ENCODE measurements at places on chromosomes 7 and 10. TPM values are rescaled to one million over a fixed set of nuclear protein-coding genes. Genes with fewer than 3 reads are reported as not detected.

DNA sequence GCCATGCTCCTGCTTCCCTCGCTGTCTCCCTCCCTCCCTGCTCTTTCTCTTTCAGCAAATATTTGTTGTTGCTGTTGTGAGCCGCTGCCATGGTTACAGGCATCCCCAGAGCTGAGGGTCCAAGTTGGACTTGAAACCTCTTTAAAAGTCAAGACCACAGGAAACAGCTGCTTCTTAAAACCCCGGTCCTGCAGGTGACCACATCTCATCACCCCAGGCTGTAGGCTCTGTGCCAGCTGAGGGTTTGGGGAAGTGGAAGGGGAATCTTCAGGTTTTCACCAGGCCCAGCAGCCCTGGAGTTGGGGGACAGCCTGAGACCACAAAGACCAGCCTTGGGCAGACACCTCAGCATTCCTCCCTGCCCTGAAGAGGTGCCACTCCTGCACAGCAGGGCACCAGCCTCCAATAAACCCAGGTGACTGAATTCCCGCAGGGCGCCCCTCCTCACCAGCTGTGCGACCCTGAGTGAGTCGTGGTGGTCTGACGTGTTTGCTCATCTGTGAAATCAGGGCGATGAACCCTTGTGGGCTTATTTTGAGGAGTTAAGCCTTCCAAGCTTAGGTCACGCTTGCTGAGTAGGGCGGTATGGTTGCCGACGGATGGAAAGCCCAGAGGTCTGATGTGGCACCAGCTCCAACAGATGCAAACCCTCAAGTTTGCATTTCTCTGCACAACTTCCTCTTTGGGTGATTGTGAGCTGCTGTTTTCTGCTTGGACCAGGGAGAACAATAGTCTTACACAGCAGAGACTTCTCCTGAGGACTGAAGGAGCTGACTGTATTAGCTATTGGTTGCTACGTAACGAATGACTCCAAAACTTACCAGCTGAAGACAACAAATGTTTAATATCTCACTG, 24.8 kb downstream of the NPTX2 start:
- no peak for DNase-seq

GRCh38 chr10:35194906-35195305, 68.3 kb downstream of the CREM start:
- no peak for DNase-seq

GRCh38 chr10:93299195-93299594, 182.9 kb downstream of the MYOF start:
- no peak for DNase-seq

DNA sequence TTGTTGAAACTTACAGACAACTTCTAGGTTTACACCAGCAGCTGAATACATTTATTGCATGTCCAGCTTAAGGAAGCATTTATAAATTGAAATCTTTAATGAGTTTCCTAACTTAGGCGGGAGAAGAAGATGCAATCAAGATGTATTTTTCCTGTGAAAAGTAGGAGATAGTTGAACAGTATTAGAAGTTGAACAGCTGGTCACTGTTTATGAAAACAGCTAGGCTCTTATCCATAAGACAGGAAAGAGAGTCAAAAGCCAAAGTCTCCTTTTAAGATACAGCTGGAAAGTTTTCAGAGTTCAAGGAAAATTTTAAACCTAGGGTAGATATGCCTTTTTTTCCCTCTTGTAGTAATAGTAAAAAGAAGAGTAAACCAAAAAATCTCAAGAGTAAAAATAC, 236.1 kb upstream of the FERD3L start:
- DNase-seq: no peak

- DNase-seq: no peak
Observed at GRCh38 chr7:5215313-5215712, 25.3 kb downstream of the WIPI2 start.

DNA sequence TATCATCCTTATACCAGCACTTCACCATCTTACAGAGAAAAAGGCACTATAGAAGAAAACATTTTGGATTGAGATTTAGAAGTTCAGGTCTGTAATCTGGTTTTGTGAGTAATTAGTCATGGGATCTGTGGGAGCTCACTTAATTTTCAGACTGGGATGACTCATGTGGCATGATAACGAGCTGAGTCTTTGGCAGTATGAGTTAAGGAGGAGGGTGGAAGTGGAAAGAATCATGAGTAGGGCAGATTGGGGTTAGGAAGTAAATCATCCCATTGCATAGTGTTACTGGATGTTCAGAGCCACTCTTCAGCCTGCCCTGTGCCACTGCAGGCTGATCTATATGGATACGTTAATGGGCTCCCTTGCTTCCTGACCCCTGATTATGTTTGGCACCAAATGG, 64.9 kb downstream of the ZNF92 start:
- DNase-seq: no peak

- no peak for DNase-seq
Observed at GRCh38 chr7:20301311-20301939, 29.3 kb upstream of the ITGB8 start.

DNA sequence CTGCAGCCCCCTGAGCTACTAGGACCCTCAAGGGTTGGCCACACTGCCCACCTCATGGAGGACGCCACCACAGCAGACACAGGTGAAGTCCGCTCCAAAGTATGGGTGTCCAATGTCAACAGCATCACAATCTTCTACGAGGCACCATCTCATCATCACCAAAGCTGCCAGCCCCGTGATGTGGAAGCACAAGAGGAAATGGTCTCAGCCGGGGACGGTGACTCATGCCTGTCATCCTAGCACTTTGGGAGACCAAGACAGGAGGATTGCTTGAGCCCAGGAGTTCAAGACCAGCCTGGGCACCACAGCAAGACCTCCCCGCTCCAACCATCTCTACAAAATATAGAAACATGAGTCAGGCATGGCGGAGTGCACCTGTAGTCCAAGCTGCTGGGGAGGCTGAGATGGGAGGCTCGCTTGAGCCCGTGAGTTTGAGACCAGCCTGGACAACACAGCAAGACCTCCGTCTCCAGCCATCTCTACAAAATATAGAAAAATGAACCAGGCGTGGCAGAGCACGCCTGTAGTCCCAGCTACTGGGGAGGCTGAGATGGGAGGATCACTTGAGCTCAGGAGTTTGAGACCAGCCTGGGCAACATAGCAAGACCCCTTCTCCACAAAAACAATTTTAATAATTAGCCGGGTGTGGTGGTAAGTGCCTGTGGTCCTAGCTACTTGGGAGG, 48.8 kb upstream of the MYL10 start:
- no peak for DNase-seq

- no peak for DNase-seq
Observed at GRCh38 chr10:30079408-30079807, 20.0 kb upstream of the JCAD start.

DNA sequence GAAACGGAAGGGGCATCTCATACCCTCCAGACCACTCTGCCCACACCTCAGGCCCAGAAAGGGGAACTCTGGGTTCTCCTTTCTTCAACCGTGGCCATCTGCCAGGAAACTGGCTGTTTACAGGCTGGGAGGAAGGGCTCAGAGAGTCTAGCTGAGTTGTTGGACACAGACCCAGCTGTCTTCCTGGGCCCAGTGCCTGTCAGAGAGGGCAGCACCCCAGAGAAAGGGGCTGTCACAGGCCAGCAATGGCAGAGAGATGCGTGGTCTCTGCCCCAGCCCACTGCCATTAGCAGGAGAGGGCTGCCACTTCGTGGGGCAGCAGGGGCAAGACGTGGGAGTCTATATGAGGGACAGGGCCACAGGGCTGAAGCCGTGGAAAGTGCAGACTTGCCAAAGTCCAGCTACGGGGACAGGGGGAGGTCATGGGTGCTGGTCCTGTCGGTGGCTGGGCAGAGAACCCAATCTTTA, 11.0 kb downstream of the GRID1 start:
- DNase-seq: peak; percentile 55

DNA sequence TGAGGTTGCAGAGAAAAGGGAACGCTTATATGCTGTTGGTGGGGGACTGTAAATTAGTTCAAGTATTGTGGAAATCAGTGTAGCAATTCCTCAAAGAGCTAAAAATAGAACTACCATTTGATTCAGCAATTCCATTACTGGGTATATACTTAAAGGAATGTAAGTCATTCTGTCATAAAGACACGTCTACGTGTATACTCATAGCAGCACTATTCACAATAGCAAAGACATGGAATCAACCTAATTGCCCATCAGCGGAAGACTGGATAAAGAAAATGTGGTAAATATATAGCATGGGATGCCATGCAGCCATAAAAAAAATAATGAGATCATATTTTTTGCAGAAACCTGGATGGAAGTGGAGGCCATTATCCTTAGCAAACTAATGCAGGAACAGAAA, 100.0 kb upstream of the NPSR1 start:
- DNase-seq: no peak

GRCh38 chr10:104819731-104820130, 178.6 kb downstream of the SORCS3 start:
- DNase-seq: no peak

DNA sequence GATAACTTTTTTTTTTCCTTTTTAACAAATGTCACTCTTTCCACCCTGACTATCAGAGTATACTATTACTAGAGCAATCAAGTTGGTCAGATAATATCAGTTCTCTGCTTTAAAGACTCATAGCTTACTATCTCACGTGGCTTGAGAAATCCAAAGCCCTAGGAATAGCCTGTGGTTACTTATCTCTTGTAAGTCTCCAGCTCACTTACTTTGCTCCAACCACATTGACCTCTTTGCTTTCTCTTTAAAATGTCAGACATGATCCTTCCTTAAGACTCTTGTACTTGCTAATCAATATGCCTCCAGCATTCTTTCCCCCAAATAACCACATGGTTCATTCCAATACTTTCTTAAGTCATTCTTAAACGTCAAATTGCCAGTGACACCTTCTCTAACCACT, 1292.2 kb downstream of the REEP3 start:
- DNase-seq: no peak

DNA sequence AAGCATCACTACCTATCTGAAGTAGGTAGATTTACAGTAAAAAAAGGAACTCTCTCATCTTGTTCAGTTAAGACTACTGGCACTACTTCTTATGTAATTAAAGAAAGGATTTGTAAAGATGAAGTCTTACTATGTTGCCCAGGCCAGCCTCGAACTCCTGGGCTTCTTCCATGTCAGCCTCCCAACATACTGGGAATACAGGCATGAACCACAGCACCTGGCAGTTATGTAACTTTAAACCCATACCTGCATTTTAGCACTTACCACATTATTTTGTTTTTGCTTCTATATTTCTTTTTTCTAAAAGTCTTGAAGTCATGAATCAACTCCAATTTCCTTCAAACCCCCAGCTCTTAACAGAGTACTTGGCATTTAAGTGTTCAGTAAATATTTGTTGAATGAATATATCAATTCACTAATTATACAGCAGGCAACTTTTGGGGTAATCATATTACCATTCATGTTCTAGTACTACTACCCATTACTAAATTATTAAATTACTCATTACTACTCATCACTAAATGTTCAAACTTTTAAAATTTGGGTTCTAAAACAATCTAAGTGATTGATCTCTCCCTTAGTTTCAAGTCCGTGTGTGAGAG, 31.6 kb upstream of the CCDC71L start:
- no peak for DNase-seq

DNA sequence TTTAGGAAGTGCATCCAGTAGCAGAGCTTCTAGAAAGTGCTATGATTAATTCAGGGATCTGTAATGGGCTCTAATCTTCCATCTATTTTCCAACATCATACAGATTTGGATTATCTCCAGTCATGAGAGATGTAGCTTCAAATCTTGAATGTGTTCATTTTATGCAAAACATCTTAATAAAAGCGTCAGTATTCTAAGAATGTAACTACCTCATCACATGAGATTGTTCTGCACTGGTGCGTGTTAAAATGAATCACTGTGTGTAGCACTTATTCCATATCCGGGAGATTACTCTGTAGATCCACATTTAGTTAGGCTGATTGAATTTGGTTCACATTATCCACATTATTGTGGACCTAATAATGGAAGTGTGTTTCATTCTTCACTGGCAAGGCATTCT, 344.9 kb upstream of the CHRM2 start:
- DNase-seq: no peak

DNA sequence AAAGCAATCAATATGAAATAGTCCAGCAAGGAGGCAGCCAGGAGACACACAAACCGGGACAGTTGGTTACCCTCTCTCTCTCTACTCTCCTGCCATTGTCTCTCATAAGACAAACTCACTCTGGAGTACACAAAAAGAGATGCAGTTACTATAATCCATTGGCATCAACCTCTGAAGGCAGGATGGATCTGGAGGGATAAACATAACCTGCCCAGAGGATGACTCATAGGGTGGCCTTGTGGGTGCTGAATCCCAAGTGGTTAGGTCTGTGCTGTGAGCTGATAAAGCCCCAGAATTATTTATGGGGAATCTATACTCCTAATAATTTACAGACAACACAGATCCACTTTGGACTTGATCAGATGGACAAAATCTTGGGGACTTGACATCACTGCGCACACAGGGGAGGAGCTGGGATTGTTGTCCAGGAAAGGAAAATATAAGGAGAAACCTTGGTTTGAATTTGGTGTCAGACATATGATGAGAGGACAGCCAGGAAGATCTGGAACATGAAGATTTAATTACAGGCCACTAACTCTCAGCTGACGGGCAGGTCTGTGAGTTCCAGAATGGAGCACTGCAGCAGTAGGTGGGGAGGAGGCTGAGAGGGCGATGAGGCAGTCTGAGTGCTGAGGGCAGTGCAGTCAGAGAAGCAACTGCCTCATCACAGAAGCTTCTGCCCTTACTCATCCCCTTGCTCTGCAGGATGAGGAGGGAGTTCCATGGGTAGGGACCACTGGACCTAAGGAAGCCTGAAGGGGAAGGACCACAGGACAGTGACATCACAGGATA, 113.9 kb upstream of the PRSS58 start:
- DNase-seq: no peak

GRCh38 chr10:86681047-86681446, 12.7 kb downstream of the LDB3 start:
- peak; percentile 51 for DNase-seq

Gene MMD2
- total RNA-seq: not detected

Gene CCL24
- 0.88 TPM for total RNA-seq

Gene CHRM2
- total RNA-seq: 0.96 TPM

Gene TRIM56
- 23.5 TPM for total RNA-seq

Gene SPOCK2
- 1.6 TPM for total RNA-seq

Gene TYW1
- 10.7 TPM for total RNA-seq

Gene SMARCD3
- 2.2 TPM for total RNA-seq

Gene GIMAP4
- 9.8 TPM for total RNA-seq
